ENCODE measurements at places on chromosomes 1 and 21.

GRCh38 chr1:95780836-95781235, 546.8 kb downstream of the RWDD3 start:
- no peak for DNase-seq

- DNase-seq, result no peak
These were observed 259.6 kb upstream of the ST6GALNAC5 start for GRCh38 chr1:76607717-76608116.

DNA sequence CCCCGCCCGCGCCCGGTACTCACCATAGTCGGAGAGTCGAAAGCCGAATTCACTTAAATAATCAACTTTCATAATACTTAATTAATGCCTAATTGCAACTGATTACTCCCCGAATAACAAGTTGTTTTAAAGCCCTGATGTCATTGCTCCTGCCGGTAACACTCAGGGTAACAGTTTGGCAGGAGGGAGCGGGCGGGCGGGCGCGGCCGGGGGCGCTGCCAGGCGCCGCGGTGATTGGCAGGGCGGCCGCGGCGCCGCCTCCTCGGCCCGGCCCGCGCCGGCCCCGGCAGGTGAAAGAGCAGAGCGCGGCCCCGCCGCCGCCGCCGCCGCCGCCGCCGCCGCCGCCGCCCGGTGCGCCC, 102.2 kb downstream of the CASZ1 start:
- peak; percentile 64 for DNase-seq

GRCh38 chr1:30419831-30420230, 303.6 kb downstream of the MATN1 start:
- DNase-seq, result no peak

GRCh38 chr1:56931211-56931610, 34.6 kb downstream of the C8B start:
- DNase-seq, result no peak

Measured in stimulated activated CD4-positive, alpha-beta T cell treated with anti-CD3 and anti-CD28 coated beads, Interleukin-15, amount 100 ng/mL, for 24 hours (primary cell).